ENCODE measurements at places on chromosomes 2 and 18.

GRCh38 chr2:115389024-115389423 is 946.6 kb downstream of the DPP10 start:
- DNase-seq, result no peak

DNA sequence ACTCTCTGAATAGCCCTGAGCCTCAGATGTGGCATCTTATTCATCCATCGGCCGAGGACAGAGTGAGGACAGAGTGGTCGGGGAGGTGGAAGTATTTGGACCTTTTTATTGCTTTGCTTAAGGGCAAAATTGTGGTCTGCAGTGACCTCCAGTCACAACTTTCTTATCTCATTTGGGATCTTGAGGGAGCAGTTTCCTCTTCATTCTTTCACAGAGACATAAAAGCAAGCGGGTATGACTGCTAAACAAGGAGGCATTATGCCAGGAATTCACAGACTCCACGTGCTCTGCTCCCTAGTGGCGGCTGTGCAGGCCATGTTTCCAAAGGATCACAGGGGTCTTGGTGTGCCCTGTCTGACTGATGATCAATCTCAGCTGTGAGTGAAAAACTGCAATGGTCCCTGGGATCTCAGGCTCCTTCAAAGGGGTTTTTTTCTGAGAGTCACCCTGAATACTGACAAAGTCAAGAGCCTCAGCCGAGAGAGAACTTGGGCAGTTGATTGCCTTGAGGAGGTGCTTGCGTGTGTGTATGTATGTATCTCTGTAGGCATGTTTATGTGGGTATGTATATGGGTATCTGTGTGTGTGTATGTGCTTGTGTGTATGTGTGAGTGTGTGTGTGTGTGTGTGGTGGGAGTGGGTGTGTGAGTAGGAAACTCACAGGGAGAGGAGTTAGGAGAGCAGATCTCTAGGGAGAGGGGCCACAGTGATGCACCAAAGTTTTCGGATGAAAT is 47.7 kb downstream of the RAPGEF4 start:
- no peak for DNase-seq

GRCh38 chr18:59650266-59650820 is 46.9 kb downstream of the CCBE1 start:
- no peak for DNase-seq

DNA sequence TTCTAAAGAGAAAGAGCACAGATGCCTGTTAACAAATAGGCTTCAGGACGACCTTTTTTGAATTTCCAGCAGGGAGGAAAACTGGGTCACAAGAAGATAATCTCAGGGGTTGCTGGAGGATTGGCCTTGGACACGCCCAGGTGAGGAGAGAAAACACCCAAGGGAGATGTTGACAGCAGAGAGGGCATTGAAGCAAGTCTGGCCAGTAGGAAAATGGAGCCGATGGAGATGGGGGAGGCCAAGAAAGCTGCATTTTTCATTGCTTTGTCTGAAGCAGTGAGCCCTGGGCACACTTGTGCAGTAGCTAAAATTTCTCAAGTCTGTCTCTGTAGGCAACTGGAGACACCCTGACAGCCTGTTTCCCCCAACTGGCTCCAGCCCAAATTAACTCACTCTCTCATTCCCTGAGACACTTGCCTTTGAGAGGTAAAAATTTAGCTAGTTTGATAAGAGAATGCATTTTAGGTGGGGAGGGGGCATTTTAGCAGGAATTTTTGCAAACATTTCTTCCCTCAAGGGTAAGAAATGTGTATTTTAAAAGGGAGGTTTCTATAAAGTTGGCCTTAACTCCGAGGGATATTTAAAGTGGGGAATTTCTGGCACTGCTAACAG is 165.5 kb downstream of the TGIF1 start:
- no peak for DNase-seq

GRCh38 chr2:132521341-132521740 is 104.7 kb downstream of the GPR39 start:
- DNase-seq, result no peak

DNA sequence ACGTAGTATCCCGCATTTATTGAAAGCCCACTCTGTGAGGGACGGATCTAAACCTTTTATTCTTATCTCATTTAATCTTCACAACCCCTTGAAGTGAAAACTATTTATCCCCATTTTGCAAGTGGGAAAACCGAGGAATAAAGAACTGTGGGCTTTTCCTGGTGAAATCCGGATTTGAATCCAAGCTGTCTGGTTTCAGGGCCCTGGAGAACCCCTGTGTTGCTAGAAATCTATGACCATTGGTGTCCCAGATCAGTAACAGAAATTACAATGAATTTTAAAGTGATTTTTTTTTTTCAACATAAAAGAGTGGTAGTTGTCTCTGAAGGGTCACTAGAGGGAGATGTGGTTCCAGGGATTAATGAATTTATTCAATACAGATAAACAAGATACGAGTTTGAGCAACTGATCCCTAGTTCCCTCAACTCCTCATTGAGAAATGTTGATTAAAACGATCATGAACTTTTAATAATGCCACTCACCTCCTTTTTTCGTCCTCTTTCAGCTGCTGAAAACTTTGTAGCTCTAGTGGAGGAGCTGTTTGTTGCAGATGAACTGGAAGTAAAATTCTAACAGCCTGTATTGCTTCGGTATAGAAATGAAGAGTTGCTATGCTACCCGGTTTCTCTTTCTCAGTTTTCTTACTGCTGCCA is 940 bp downstream of the XRCC5 start:
- no peak for DNase-seq

- DNase-seq, result no peak
Measured at GRCh38 chr2:194686569-194686968, 970.5 kb upstream of the SLC39A10 start.

DNA sequence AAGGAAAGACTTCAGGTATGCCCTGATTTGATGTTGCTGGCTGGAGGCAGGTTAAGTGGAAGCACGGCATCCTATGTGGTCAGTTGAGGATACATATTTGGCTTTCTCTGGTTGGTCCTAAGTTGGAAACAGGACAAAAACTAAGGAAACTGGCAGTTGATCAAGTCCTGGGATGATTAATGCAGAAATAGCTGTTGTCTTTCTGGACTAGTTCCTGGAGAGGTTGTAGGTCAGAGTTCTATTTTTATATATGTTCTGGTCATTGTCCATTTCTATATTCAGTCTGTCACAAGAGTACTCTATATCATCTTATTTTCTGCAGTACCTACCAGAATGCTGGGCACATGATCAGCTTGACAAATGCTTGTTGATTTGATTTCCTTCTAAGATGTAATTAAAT is 4.0 kb upstream of the SLC35F5 start:
- DNase-seq, result no peak

- DNase-seq, result no peak
Measured at GRCh38 chr2:40367032-40367431, 84.9 kb downstream of the SLC8A1 start.

DNA sequence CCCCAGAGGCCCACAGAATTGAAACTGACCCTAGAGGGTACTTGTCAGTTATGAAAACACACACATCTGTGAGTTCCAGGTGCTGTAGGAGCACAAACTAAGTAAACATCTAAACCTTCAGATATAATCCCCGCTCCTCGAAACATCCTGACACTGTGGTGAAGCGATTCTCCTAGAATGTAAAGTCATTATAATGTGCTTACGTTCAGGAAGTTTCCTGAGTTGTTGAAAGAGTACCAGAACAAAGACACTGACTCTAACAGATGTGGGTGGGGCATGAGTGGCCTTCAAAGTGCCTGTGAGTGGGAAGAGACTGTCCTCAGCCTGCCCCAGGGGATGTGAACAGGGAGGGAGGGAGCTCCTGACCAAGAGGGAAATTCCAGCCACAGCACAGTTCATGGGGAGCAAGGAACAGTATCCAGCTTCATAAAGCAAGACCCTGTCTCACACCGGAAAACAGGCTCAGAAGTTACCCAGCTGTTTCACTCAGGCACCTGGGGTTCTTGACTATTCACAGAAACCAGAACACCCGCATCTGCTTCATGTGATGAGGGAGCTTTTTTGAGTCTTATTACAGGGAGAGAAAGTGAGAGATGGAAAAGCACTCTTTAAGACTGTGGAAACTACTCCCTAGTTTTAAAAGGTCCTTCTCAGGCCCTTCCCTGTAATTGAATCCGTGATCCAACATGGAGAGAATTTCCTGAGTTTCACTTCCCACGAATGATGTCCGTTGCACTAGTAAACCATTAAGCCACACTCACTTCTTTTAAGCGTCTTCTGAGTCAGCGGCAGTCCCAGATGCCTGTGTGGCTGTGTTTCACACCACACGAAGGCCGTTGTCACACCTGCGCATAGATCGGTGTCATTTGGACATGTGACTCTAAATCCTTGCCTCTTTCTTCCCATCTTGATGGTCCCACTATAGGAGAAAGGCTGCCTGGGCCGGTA is 88.6 kb upstream of the EML6 start:
- peak; percentile 36 for DNase-seq

GRCh38 chr18:3855966-3856365 is 406.0 kb downstream of the TGIF1 start:
- DNase-seq, result no peak

DNA sequence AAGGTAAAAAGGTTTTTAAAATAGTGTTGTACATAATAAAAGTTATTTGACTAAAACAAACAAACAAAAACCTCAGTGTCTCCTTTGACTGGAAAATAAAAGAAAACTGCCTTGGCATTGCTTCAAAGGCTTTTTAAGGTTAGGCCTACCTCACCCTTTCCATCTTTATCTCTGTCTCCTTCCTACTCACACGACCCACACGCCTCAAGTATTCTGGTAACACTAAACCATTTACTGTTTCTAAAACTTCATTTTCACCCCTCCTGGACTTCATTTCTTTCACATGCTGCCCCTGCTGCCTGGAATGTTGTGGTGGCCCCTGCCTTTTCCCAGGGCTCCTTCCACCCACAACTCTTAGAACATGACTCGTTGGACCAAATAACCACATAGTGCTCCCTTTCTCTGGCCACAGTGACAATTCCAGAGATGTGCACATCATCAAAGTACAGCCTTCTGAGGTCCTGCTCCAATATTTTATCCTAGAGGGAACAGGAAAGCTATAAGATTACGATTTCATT is 54.0 kb downstream of the ERBB4 start:
- DNase-seq, result no peak

- no peak for DNase-seq
Measured at GRCh38 chr2:200716386-200716785, 95.3 kb upstream of the BZW1 start.

DNA sequence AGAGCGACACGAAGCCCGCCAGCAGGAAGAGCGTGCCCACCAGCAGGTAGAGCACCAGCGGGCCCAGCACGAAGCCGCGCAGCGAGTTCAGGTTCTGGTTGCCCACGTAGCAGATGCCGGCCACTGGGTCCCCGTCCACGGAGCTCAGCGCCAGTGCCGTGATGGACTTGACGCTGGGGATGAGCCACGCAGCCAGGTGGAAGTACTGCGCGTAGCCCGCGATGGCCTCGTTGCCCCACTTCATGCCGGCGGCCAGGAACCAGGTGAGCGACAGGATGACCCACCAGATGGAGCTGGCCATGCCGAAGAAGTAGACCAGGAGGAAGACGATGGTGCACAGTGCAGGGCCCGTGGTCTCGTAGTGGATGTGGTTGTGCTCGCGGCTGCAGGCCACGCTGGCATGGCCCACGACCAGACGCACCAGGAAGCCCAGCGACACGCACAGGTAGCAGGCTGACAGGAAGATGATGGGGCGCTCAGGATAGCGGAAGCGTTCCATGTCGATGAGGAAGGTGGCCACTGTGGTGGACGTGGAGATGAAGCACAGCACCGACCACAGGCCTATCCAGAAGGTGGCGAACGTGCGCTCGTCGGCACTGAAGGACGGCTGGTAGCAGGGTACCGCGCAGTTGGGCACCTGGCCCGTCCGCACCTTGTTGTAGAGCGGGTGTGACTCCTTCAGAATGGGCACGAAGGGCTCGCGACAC is 2.1 kb downstream of the FZD5 start:
- DNase-seq, result peak; percentile 24

DNA sequence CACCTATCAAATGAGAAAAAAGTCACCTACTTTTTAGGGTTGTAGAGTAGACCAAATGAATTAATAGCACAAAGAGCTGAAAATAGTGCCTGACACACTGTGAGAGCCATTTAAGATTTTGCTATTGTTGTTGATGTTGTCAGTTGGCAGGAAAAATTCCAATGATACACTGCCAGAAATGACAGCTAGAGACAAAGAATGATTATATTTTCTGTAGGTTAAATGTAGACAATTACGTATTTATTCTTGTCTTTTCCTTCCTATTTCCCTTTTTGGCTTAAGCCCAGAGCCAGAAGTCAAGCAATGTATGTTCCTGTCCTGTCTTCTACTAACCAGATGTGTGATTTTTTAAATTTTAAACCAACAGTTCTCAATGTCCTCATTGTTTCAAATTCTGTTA is 17.2 kb downstream of the NRXN1 start:
- no peak for DNase-seq

DNA sequence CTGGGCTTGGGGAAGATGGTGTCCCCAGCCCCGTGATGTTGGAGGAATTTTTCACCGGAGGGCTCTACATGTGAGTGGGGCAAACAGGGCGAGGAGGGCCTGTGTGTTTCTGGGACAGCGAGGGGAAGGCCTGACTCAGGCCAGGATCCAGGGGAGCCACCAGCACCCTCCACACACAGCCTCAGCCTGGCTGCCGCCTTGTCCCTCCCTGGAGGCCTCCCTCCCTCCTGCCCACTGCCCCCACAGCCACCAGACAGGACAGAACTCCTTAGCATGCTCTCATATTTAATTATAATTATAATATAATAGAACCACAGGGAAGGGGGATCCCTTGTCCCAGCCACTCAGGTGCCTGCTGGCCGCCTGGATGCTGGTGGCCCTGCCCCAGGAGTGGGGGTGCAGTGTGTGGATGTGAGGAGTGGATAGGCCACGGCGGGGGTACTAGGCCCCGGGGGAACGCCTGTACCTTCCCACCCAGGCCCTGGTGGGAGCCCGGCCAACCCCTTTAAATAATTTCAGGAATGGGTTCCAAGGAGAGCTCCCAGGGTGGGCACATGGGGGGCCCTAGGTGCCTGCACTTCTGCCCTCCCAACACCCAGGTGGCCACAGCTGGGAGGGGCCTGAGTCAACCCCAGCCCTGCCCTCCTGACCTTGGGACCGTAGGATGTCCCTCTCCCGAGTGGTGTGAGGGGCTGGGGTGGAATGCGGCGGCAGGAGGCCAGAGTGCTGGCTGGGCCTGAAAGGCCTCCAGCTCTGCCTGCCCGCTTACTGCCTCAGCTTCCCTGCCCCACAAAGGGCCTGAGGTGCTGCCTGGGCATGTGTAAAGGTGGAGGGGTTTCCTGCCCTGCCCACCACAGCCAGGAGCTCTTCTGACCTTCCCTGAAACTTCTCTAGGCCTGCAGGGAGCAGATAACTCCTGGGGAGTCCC is 8.8 kb downstream of the PDCD1 start:
- DNase-seq, result peak; percentile 17

- DNase-seq, result no peak
Measured at GRCh38 chr18:944440-944839, 39.8 kb downstream of the ADCYAP1 start.

DNA sequence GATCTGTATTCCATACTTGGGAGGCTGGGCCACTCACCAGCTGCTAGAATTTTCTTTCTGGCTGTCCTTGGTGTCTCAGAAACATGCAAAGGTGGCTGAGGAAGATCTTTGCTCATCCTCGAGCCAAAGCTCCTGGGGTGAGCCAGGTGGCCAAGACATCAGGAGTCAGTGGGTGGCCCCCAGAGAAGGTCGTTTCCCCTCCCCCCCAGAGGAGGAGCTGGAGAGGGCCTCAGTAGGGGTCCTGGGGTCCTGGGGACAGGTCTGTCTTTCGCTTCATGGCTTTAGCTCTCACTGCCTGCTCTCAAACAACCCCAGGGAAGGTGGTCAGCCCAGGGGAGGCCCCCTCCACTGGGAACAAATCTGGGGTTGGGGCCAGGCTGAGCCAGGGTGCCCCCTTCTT is 13.6 kb downstream of the KCNK3 start:
- no peak for DNase-seq
